Glomerular endothelial cell (primary cell): ENCODE measurements at places on chromosomes 1 and 21. TPM values are rescaled to one million over a fixed set of nuclear protein-coding genes. Genes with fewer than 3 reads are reported as not detected.

DNA sequence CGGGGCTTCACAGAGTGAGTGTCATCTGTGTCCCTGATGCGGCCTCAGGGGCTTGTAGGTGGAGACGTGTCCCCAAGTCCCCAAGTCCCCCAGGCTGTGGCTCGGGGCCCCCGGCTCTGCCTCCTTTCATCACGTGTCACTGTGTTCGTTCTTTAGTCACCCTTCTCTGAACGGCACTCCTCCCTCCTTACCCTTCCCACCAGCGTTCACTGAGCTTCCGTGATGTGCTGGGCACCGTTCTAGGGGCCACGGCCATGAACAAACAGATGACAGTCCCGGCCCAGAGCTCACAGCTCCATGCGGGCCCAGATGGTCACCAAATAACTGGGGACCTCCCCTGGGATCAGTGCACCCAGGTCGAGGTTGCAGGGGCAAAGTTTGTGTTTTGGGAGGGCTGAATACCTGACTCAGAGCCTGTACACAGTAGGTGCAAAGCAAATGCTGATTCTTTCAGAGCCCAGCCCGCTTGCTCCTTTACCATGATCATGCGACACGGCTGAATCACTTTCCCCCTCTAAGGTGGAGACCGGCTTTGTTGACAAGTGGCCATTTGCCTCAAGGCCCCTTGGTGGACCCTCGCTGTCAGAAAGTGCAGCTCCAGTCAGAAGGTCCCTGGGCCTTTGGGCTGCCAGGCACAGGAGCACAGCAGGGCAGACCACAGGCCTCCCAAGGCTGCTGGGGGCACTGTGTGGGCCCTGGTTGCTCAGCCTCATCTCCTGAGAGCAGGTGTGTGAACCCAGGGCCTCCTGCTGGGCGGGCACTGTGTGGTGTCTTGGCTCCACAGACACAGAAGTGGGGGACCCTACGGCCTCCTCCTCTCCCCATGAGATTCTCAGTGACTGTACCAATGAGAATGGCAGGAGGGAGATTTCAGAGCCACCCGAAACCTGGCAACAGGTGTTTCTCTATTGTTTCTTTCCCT, 592.5 kb downstream of the PTPRU start:
- DNase-seq, result no peak

The HOOK1 gene
- 0.23 and 1.6 TPM in 2 replicates for total RNA-seq

The INSRR gene
- not detected in 2 replicates for total RNA-seq

The SLC25A34 gene
- 0.19 and 0.53 TPM in 2 replicates for total RNA-seq

DNA sequence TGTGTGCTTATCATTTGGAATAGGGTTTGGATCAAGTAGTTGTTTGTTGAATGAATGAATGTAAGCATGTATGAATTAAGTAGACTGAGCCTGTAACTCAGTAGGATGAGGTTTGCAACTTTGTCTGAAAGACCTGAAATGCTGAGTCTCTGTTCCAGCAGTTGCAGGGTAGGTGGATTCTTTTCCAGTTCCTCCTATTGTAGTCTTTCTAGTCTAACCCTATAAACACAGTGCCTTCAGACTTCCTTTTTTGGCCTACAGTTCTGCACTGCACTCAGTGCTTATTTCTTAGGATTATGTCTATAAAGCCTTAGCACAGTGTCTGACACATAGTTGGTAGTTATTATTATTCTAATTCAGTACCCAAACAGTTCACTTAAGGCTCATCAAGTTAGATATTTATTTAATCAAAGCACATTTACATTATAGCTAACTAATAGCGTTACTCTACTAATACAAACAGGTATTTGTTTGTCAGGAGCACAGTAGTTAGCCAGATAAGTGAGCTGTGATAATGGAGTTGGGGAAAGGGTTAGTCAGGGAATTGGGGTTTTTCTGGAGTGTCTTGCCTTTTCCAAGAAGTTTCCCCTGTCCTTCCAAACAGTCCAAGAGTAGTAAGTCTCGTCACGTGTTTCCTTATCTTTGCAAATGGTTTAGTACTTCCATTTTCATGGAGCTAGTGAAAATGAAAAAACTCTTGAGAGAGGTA, 45.0 kb downstream of the ABCD3 start:
- no peak for DNase-seq

GRCh38 chr1:20057886-20058420, 12.0 kb upstream of the PLA2G5 start:
- DNase-seq, result no peak

GRCh38 chr1:118486199-118486598, 301.2 kb upstream of the SPAG17 start:
- DNase-seq, result no peak

The CCDC27 gene
- not detected in 2 replicates for total RNA-seq

The RNU1-4 gene
- under 0.01 TPM in 2 replicates for total RNA-seq

GRCh38 chr21:14523234-14523633, 22.9 kb downstream of the SAMSN1 start:
- no peak for DNase-seq

GRCh38 chr1:155077346-155077745, 1.3 kb upstream of the EFNA3 start:
- no peak for DNase-seq

DNA sequence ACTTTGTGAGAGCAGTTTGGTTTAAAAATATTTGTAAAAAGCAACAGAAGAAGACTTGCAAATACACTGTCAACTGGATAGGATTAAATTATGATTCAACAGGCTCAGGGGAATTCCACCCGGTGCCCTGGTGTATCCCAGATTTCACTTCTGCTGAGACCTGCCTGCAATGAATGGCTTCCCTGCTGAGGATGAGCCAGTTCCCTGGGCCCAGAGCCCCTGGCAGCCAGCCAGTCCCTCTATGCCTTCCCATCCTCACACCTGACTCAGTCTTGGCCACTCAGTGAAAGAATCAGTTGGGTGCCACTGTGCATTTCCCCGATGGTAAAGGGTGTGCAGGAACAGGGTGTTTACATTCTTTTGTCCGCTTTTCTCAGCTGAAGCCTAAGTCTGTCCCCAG, 64.4 kb downstream of the KCTD3 start:
- DNase-seq, result no peak

The PPFIA4 gene
- total RNA-seq, result 0.29 and 6.8 TPM in 2 replicates
